ENCODE measurements at places on chromosomes 2 and 18.

- no peak for DNase-seq
These were observed 277.5 kb upstream of the ZSWIM2 start for GRCh38 chr2:187126247-187127005.

DNA sequence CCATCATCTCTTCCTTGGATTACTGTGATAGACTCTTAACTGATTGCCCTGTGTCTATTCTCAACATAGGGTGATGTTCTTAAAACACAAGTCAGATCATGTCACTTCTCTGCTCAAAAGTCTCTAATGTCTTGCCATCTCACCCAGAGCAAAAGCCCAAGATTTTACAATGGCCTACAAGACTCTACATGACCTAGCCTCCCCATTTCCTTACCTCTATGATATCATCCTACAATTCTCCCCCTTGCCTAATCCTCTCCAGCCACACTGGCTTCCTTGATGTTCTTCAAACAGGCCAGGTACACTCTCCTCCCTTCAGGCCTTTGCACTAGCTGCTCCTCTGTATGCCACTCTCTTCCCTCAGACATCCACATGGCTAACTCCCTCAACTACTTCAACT lies 55.1 kb downstream of the ROCK1 start:
- no peak for DNase-seq

- DNase-seq = no peak
These were observed 70.3 kb upstream of the CTLA4 start for GRCh38 chr2:203797276-203797675.

DNA sequence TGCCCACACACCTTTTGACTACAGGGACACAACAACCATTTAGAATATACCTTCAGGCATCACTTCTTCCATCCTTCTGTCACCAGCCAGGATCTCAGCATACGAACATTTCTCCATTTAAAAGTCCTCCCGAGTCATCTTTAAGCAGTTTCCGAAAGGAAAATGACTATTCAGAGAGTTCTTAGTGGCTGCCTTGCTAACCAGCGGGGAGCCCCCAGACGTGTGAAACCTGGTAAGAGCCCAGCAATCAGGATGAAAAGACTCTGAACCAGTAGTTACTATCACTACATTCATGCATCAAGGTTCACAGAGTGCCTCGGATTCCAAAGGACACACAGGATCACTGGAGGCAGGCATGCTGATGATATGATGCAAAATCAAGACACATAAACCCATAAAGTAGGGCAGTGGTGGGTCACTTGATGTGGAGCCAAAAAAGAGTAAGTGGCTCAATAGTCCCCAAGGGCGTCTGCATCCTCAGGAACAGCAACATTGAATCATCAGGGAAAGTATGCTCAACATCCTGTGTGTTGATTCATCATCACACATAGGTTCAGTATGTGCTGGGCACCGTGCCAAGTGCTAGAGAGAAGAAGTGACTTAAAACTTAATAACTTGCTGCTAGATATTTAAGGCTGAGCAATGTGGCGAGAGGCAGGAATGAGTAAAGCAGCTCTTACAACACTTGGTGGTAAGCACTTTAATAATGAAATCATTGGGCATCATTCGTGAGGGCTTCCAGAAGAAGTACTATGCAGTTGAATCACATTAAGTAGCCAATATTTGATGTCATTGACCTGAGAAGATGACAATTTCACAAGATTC lies 4.4 kb downstream of the CCL20 start:
- peak; percentile 36 for DNase-seq

DNA sequence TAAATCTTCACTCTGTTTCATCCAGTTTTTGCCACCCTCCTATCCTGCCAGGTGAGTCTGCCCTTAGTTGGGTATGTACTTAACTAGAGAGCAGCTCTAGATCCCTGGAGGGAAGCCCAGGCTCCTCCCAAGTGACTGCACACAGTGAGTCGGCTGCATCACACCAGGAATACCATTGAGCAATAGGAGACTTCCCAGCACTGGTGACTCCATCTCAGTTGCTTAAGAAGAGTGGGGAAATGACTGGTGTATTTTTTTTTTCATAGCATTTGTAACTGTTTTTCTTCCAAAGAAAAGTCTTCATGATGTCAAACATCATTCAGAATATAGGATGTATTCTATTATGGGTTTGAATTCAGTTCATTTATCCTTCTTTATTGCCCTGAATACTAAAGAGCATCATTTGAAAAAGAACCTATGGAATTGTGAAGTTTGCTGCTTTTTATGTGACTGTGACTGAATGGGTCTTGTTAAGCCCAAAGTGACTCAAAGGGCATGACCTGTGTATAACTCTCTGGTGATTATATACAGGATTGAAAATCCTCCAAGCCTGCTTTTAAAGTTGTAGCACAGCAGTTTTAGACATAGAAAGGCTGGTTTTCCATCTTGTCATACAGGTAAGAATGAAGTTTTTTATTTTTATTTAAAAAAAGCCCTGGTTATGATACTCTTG lies 84.3 kb downstream of the MAP3K20 start:
- DNase-seq = no peak

DNA sequence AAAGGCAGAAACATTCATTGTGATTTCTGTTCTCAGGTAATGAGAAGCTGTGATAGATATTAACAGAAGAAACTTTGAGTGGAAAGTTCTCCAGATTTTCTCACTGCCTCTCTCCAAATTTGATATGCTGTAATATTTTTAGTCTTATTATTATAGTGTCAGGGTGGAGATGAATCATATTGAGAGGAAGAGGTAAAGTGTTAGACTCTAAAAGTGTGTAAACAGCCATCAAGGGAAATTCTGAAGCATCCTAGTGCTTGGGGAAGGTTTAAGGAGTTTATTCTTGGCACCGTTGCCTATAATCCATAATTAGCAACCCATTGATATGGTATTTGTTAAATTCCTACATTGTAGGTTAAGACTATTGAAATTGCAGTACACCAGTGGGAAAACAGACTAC lies 104.7 kb upstream of the NABP1 start:
- no peak for DNase-seq

DNA sequence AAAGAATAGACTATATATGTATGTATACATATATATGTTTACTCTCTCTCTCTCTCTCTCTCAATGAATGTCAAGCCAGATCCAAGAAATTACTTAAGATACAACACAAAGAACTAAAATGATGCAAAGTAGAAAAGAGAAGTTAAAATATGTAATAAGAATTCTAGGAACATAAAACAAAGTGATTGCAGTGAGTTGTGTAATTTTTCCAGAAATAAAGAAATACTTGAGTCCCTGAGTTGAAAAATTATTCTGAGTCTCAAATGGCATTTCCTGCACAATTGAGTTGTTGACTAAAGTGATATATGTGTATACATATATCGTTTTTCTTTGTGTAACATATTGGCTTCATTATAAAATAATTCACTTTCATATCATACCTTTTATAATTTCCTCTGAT lies 262.4 kb downstream of the INSIG2 start:
- no peak for DNase-seq

DNA sequence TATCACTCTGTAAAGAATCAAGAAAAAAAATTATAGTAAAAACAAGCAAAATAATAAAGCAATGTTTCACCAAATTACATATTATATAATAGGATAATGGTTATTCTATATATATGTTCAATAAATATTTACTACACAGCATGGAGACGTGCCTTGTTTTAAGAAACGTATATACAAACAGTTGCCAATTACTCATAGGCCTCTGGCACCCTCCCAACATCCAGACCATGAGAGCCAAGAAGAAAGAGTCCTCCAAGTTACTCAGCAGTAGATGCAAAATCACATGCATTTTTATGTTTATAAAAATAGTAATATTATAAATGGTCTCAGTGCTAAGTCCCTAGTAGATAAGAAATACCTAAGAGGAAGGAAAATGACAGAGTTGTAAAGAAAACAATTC lies 64.8 kb downstream of the REV1 start:
- no peak for DNase-seq

GRCh38 chr2:22027345-22028005 lies 903.7 kb downstream of the TDRD15 start:
- DNase-seq = no peak

GRCh38 chr2:69628325-69629021 lies 15.1 kb downstream of the AAK1 start:
- DNase-seq = no peak

DNA sequence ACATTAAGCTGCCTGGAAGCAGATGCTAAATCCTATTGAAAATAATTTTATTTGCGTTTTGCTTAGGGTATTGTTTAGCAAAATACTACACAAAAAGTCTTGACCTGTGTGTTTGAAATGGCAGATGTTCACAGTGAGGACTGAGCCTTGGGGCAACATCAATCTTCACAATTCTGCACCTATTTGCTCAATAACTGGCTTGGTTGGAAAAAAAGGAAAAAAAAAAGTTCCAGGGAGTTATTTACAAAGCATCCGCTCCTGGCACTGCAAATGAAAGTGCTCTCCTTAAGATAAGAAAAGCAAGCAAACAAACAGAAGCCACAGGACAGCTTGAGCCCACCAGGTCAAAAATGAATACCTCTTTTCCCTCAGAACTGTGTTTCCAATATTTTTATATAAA lies 77.7 kb downstream of the MAP2 start:
- no peak for DNase-seq

DNA sequence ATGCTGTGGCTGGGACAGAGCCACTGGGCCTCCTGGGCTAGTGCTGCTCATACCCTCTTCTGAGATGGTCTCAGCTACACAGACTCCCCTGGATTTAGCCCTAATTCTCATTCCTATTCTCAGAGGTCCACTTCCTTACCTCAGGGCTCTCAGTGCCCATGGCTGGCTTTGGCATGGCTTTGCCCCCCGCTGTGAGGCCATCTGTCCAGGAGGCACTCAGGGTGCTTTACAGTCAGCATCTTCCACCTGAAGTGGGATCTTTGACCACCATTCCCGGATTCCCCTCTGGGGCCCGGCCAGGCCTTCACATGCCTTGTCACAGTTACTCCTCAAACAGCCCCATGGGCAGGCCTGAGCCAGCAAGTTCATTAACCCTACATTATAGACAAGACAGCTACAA lies 161.8 kb downstream of the CELF4 start:
- no peak for DNase-seq

GRCh38 chr2:88639865-88640264 lies 12.6 kb upstream of the EIF2AK3 start:
- DNase-seq = no peak

DNA sequence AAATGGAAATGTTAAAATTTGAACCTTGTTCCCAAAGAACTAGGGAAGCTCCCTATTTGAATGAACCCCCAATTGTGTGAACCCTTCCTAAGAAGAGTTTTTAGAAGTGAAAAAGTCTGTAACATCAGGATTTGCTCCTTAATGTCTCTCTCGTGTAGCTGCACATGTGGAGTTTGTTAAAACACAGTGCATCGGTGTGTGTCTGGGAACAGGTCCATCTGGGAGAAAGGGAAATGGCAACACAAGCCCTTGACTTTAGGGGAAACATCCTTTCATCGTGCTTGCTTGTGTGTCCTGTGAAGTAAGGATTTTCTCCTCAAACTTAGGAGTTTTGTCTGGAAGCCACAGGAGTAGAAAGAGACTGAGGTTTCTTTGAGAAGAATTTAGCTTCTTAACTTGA lies 203.9 kb downstream of the PRKCE start:
- no peak for DNase-seq

- DNase-seq = peak; percentile 62
These were observed 20.8 kb downstream of the PTPN18 start for GRCh38 chr2:130376433-130377293.

DNA sequence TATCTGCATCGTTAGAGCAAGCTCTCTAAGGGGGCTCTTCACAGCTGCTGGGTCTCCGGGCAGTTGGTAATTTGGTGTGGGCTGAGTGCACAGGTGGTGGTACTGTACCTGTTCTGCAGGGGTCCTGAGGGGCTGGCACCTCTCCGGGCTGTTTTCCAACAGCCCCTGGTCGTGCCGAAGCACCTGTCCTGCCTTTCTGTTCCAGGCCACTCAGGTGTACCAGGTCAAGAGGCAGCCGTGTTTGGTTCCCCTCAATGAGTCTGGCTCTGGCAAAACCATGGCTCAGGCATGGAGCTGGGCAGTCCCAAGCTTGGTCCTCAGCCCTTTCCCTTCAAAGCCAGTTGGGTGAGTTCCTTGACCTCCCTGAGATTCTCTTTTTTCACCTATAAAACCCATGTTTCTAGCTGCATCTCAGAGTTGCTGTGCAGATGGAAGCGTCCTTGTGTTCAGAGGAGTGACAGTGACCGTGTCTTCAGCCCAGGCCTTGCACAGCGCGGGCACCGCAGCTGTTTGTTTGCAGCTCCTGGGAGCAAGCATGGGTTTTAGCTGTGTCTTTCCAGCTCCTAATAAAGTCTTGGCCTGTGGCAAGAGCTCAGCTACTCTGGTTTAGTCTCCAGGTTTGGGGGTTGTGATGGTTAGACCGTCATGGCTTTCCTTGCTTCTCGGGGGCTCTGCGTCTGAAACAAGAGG lies 110.9 kb downstream of the GLI2 start:
- no peak for DNase-seq

DNA sequence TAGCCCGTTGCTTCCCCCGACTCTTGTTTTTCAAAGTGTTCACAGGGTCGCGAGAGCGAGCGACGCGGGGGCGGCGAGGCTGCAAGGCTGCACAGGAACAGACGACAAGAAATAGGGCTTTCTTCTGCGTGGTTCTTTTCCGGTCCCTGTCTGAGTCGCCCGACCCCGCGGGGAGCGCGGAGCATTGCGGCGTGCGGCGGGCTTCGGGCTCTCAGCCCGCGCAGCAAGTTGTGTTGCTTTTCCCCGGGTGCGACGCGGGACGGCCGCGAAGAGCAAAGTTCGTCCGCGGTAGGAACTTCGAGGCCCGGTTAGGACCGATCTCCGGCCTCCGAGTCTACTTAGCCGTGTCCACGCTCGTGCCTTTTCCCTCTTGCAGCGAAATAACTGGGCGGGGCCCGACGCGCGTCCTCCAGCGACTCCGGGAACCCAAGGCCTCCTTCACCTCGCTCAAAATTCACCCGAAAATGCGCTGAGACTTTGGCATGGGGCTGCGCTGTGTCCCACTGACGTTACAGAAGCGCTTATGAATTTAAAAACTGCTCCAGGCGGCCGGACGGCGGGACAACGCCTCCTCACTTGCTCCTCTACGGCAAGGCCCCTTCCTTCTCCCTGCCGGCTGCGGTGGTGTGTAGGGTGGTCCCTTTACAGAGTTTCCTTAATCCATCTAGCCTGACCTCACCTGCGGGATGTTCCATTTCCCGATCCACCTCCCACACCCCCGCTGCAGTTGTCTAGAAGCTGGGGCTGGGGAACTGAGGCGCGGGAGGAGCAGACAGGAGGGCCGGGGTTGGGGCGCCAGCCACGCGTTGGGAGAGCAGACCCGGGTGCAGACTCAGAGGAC lies 1.5 kb upstream of the BCL2L11 start:
- peak; percentile 40 for DNase-seq

- DNase-seq = no peak
These were observed 24.1 kb downstream of the DYNC1I2 start for GRCh38 chr2:171711351-171711750.

- DNase-seq = no peak
These were observed 42.9 kb downstream of the MYL12B start for GRCh38 chr18:3304832-3305231.
